ENCODE measurements at places on chromosomes 11 and 22.

DNA sequence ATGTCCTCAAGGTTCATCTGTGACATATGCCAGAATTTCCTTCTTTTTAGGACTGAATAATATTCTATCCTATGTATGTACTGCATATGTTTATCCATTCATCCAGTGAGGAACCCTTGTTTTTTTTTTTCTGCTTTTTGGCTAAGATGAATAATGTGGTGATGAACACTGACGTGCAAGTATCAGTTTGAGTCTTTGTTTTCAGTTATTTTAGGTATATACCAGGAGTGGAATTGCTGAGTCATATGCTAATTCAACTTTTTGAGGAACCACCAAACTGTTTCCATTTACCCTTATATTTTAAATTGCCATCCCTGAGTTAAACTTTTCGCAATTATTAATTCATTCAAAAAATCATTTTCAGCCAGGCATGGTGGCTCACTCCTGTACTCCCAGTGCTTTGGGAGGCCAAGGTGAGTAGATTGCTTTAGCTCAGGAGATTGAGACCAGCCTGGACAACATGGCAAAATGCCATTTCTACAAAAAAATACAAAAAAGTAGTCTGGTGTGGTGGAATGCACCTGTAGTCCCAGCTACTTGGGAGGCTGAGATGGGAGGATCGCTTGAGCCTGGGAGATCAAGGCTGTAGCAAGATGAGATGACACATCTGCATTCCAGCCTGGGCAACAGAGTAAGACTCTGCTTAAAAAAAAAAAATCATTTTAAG, 64.2 kb downstream of the MICAL2 start:
- no peak for DNase-seq

DNA sequence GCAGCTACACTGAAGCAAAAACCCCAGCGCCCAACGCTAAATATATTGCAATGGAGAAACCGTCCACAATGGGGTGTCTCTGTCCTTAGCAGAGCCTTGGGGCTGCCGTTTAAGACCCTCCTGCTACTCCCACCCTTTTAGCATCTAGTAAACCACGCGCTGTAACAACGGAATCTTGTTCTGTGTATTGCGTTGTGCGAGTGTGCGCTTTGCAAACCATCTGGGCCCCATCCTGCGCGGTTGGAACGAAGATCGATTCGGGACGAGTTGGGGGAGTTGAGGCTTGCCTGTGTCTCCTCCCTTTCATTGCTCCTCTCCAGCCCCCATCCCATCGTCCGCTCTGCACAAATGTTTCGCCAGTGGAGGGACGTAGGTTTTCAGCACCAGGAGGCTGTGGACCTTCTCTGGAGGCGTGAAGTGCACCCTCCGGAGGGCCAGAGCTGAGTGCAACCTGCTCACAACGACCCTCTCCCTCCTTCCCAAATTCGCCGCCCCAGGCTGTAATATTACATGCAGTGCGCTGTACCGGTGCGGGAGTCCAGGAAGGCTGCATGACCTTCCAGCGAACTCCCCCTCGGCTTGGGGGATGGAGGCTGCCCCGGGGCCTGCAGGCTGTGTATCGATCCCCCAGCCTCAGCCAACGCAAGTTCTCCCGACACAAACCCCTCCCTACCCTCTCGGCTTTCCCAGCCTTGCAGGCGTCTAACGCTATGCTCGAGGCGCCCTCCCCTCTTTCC, 1.6 kb upstream of the KMT2A start:
- DNase-seq, result no peak

DNA sequence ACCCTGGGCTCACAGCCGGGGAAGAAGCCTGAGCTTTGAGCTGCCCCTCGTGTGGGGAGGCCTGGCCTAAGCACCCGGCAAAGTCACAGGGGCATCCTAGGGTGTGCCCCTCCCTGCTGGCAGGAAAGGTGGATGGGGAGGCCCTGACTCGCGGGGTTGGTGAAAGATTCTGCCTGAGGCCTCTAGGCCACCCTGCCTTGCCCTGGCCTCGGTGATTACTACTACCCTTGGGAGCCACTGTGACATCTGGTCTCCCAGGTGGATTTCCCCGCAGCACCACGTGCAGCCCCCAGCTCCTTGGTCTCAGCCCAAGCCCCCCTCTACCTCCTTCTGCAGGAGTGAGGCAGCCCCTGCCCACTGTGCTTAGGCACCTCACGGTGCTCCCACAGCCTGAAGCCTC, 23.9 kb downstream of the GNAZ start:
- no peak for DNase-seq

- DNase-seq, result no peak
These were observed 579 bp downstream of the TANGO2 start for GRCh38 chr22:20021196-20022181.

- no peak for DNase-seq
These were observed 145.1 kb downstream of the SWAP70 start for GRCh38 chr11:9808943-9809342.

- DNase-seq, result no peak
These were observed 60.1 kb downstream of the PRR5L start for GRCh38 chr11:36356201-36356600.

DNA sequence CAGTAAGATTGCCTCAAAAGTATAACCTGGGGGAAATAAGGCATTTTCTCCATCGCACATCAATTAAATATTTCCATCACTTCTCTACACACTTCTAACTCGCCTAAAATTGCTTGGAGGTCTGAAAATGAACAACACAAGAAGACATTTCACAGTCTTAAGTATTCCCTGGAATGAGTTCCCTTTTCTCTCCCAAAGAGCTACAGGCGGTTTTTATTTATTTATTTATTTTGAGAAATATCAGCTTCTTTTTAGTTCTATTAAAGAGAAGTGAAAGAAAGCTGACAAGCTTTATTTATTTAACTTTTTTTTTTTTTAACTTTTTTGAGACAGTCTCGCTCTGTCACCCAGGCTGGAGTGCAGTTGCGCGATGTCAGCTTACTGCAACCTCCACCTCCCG, 11.5 kb upstream of the PARVB start:
- DNase-seq, result no peak

- DNase-seq, result no peak
These were observed 210.6 kb downstream of the NTM start for GRCh38 chr11:131581046-131581445.

GRCh38 chr11:414318-414857, 411 bp downstream of the SIGIRR start:
- DNase-seq, result no peak

DNA sequence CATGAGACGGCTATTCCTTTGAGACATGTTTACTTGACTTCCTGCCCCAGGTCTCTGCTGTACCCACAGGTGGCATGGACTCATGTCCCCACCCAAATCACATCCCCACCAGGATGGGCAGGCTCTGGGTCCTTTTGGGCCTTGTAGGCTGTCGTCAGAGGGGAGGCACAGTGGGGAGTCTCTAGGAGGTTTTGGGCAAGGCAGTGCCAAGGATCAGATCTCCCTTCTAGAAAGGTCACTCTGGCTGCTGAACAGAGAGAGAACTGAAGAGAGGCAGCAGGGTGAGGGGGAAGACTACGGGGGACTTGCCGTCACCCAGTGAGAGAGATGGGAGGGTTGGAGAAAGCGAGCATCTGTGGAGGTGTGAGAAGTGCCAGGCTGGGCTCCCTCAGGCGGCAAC, 4.6 kb upstream of the KCNQ1OT1 start:
- no peak for DNase-seq

GRCh38 chr22:23079240-23079768, 9.0 kb downstream of the GNAZ start:
- DNase-seq, result no peak

DNA sequence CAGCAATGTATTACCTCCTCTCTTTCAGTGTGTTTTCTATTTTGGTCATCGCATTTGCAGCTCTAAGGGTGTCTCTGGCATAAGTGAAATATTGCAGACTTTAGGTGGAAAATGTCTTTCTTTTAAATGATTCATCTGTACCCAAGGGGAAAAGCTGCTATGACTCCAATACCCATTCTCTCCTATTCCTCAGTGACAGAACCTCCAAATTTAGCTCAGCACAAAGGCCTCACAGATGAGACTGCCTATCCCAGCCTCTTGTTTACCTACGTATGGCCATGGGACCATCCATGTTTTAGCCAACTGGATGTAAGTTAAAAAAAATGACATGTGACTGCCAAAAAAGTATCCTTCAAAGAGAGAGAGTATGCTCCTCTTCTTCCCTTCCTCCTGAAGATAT, 7.9 kb downstream of the MTMR2 start:
- DNase-seq, result no peak

GRCh38 chr22:24285245-24285644, 14.6 kb downstream of the SPECC1L start:
- DNase-seq, result no peak

- no peak for DNase-seq
These were observed 52.1 kb upstream of the TCF20 start for GRCh38 chr22:42322562-42322926.

GRCh38 chr11:64206457-64207255, at the start of gene FERMT3:
FERMT3 (plus strand) TSS chr11:64206721; CDS start chr11:64207365, 644 bp downstream.
- DNase-seq, result no peak

- no peak for DNase-seq
These were observed 46.2 kb upstream of the LMO1 start for GRCh38 chr11:8309862-8310261.

GRCh38 chr22:49567899-49568750, 259.5 kb downstream of the BRD1 start:
- DNase-seq, result no peak

GRCh38 chr11:93587858-93588581, 44.8 kb upstream of the SMCO4 start:
- no peak for DNase-seq

DNA sequence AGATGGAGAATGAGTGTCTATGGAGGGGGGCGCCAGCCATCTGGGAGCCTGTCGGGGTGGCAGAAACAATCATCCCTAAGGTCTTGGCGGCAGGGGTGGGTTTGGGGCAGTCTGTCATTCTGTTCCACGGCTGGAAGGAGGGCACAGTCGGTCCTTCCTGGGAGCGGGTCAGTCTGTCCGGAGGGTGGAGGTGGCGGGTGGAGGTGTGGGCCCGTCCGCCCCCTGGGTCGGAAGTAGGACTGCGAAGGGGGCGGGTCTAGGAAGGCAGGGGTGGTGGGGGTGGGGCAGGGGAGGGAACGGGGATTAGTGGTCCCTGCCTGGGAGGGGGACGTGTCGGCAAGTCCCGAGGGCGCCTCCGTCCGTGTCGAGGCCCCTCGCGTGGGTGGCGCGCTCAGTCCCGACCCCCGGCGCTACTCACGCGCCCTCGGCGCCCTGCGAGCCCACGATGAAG, 461 bp downstream of the TBC1D10A start:
- DNase-seq, result no peak

DNA sequence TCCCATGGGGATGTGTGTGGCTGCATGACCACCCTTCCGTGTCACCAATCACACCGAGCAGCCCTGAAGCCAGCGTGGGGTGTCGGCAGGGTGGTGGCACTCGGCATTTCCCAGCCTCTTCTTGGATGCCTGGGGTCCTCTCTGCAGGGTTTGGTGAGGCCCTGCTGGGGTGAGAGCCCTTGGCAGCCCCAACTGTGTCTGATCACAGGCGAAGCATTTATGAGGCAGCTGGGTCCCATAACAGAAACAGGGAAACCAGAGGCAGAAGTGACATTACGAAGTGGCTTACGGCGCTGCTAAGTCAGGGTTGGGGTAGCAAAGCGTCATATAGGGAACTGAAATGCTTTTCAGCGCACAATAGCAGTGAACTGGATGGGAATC, 92.3 kb upstream of the SEPTIN5 start:
- no peak for DNase-seq

DNA sequence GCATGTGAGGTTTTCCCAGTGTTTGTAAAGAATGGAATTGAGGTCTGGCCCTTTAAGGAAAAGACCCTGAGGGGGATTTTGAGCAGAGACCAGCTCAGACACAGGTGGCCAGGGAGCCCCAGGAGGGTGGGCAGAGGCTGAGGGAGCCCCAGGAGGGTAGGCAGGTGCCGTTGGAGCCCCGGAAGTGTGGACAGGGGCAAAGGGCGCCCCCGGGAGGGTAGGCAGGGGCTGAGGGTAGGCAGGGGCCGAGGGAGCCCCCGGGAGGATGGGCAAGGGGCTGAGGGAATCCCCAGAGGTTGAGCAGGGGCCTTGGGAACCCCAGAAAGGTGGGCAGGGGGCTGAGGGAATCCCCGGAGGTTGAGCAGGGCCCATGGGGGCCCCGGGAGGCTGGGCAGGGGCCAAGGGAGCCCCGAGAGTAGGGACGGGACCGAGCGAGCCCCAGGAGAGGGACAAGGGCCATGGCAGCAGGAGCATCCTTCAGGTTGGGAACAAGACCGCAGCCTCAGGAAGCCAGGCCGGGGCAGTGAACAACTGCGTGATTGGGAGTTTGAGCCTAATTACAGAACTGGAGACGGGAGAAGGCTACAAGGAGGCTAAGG, 292.0 kb downstream of the BRD1 start:
- DNase-seq, result no peak

DNA sequence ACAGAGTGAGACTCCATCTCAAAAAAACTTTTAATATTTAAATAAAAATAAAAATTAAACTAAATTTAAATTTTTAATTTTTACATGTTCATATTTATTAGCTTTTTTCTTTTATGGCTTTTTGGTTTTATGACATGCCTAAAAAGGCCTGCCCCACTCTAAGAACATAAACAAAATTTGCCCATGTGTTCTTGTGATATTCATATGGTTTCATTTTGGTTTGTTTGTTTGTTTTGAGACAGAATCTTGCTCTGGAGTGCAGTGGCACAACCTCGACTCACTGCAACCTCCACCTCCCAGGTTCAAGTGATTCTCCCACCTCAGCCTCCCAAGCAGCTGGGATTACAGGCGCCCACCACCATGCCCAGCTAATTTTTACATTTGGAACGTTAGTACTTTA, 27.7 kb downstream of the SUSD2 start:
- DNase-seq, result no peak

Measured in HTR-8/SVneo (cell line).